ENCODE measurements at places on chromosomes 5 and 9.

- DNase-seq: no peak
These were observed 14.3 kb downstream of the GRIA1 start for GRCh38 chr5:153504726-153505125.

DNA sequence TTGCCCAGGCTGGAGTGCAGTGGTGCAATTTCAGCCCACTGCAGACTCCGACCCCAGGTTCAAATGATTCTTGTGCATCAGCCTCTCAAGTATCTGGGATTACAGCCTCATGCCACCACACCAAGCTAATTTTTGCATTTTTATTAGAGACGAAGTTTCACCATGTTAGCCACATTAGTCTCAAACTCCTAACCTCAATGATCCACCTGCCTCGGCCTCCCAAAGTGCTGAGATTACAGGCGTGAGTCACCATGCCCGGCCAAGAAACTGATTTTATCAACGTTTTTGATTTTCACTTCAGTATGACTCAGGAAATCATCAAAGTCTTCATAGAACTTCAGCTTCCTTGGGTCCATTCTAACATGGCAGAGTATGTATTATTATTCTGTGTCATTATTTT, 125.4 kb downstream of the GABRG2 start:
- no peak for DNase-seq

GRCh38 chr9:84170521-84171141, 169.9 kb downstream of the SLC28A3 start:
- peak; percentile 99 for DNase-seq

DNA sequence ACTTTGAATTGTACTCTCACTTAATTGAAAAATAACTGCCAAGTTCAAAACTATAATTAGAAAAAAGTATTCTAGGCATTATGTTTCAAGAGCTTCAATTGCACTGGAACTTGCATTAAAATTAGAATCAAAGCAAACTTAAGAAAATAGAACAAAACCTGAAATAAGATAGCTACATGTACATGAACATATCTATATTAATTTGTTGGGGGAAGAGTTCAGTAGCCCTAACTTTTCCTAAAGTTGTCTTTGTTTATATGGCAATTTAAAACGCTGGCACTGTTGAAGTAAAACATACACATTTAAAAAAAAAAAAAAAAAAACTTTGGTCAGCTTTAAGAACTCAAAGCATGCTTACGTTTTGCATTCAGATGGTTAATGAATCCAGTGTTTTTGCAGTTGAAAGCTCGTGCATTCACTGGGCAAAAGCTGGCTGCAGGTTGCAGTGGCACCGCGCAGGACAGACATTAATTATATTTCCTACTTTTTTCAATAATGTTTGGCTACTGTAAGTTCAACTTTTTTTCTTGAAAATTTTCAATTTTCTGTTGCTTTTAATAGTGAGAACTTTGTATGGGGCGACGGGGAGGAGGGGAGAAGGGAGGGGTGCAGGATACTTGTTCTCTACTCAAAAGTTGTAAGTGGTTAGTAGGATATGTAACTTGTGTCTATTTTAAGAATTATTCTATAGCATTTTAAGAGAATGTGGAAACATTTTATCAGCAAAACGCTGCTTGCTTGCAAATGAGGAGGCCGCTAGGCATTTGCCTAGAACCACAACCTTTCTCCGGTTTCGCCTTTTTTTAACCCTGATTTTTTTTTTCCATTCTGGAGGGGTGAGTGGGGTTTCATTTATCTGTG, 3.9 kb downstream of the NR2F1 start:
- no peak for DNase-seq

DNA sequence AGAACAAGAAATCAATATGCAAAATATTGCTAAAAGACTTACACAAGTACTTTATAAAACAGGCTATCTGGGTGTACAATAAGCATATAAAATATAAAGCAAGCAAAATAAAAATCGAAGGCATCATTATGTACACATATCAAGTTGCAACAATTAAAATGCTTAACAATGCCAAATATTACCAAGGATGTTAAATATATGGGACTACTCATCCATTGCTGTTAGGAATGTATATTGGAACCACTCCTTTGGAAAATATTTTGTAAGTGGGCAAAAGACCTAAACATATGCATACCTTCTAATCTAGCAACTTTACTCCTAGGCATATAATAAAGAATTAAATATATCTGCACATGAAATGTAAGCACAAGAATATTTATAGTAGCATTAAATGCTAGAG, 632.6 kb upstream of the COX7C start:
- no peak for DNase-seq

DNA sequence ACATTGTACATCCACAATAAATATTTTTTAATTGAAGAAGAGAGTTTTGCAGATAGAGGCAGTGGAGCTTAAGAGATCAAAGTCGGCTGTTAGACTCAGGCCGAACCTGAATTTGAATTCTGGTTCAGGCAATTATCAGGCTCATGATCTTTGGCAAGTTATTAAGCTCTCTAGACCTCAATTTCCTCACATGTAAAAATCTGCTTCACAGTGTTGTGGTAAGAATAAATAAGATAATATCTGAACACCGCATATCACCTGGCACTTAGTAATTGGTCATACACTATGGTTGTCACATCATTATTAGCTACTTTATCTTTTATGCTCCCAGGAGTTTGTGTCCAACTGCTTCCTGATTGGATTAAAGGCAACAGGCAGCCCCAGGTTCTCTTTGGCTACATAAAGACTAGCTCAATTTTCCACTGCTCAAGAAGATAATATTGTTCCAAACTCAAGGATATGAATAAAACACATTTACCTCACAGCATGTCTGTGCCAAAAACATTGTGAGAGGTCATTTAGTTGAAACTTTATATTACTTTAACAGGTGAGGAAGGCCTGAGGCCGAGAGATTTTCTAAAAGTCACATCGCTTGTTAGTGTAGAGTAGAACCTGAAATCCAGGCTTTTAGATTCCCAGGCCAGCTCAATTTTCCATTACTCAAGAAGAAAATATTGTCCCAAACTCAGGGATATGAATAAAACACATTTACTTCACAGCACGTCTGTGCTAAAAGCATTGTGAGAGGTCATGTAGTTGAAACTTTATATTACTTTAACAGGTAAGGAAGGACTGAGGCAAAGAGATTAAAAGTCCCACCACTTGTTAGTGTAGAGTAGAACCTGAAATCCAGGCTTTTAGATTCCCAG, 289.2 kb upstream of the PTGER4 start:
- no peak for DNase-seq

- DNase-seq: peak; percentile 6
These were observed 6.7 kb upstream of the C5orf63 start for GRCh38 chr5:127079994-127080491.

- DNase-seq: no peak
These were observed 6.4 kb upstream of the ANKRD31 start for GRCh38 chr5:75243100-75243499.

DNA sequence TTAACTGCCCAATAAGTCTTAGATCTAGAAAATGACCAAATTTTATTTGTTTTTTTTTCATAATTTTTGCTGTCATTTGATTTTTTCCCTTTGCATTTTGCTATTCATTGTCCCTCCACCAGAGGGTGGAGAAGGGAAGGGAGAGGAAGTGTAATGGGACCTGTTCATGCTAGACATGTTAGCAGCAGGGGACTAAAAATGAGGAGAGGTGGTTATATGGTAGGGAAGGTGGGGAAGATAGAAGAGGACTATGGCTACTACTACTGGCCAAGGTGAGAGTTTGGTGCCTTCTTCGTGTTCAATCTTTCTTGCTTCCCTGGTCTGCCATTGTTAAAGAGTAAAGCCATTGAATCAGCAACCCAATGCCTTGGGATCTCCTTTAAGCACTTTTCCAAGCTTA, 6.4 kb downstream of the GRIA1 start:
- DNase-seq: peak; percentile 50

DNA sequence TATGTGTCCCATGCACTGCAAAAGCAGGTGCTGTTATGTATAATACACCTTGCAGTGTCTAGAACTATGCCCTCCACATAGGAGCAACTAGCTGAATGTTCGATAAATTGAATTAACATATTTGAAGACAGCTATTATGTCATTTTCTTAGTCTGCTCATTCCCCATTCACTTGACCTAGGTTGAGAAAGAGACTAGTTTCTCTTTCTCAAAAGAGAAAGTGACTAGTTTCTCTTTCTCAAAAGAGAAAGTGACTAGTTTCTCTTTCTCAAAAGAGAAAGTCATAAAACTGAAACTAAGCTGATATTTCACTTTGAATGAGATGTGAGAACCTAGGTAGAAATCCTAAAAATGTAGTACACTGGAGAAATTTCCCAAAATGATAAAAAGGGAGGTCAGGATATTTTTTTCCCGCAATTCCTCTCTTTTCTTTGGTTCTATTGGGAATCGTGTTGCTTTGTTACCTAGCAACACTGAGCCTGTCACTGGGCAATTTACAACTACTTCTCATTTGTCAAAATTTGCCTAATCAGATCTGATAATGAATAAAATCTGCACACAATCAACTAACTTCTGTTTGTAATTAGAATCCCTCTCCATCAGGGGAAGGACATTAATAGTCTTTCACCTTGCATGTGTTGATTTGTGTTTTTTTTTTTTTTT, 132.0 kb upstream of the GRIA1 start:
- DNase-seq: no peak

GRCh38 chr5:55004729-55005128, 19.3 kb upstream of the GZMK start:
- DNase-seq: peak; percentile 63

GRCh38 chr5:147534172-147534951, 24.5 kb upstream of the DPYSL3 start:
- DNase-seq: peak; percentile 86

GRCh38 chr5:51829230-51829629, 446.0 kb downstream of the ISL1 start:
- DNase-seq: no peak

DNA sequence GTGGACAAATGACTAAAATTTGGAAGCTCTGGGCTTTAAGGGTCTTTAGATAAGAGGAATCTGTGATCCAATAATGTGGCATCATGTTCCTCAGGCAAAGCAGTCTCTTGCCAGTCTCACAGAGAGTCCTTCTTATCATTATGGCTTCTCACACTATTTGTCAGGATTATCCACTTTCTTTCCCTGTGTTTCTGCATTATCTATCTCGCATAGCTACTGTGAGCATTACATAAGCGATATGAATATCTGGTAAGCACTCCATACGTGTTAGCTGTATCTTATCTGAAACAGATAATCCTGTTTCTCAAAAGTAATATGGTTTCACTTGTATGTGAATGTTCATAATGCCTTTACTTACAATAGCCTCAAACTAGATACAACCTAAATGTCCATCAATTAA, 9.6 kb downstream of the MCC start:
- DNase-seq: no peak

GRCh38 chr5:120297616-120298015, 166.5 kb upstream of the PRR16 start:
- DNase-seq: peak; percentile 91

DNA sequence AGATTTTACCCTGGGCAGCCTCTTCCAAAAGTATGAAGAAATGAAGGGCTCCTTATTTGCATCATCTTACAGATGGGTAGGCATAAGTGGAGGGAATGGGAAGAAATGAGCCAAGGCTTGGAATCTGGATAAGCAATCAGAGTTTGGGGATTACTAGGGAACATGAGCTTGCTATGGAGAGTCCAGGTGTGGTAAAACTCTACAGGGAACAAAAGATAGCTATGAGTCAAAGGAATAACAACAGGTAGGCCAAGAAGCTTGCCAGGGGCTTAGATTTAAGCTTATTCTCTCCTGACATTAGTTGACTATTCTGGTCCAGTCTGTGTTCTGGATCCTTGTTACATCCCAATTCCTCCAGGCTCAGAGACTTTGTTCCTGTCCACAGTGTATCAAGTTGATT, 16.4 kb downstream of the RFK start:
- no peak for DNase-seq

DNA sequence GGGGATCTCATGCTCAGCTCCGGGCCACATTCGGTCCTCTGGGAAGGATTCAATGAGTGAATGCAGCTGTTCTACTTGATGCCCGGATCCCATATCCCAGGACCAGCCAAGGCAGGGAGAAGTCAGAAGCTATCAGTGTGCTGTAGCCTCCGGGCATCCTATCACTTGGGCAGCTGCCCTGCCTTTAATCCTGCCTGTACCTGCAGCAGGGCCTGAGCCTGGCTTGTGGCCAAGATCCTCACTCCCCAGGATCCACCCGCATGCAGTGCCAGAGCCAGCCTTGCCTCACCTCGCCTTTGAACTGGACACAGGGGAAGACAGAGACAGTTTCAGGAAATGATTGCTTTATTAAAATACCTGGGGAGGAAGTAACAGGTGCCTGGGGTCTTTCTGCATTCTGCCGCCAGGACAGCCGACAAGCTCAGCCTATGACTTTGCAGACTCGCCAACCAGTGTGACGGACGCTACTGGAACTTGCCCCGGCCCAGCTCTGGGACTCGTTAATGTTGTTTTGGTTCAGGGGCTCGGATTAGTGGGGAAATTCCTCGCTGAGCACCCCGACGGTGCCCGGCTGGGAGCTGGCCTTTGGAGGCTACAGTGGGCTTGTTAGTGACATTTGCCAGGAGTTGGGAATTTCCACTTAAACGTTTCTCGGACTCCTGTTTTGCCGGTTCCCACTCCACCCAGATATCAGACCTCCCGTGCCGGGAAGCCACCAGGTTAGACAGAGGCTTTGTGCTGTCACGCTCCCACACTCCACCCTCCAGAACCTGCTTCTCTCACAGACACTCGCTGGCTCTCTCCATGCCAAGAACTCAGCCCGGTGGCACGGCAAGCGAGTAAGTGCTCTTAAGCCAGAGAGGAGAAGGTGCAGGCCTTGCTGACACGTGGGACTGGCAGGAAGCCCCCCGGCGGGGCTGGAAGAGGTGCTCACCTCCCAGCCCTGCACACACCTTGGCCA, 721 bp downstream of the PTGES start:
- peak; percentile 30 for DNase-seq

DNA sequence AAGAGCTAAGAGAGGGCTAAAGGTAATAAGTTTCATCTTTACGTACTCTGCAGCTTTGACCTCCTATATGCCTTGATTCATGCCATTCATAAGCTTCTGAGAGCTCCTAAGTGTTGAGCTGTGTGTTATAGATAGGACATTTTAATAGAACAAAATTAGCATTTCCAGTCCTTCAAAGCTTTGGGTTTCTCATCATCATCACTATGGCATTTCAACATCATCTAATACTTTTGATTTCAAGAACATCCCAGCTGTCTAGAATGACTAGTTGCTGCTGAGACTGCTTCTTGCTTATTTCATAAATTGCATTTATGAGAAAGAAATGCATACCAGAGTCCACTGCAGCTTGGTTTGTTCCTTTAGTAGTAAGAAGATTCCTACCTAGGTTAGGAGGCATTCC, 201.7 kb downstream of the SGCD start:
- DNase-seq: peak; percentile 23

DNA sequence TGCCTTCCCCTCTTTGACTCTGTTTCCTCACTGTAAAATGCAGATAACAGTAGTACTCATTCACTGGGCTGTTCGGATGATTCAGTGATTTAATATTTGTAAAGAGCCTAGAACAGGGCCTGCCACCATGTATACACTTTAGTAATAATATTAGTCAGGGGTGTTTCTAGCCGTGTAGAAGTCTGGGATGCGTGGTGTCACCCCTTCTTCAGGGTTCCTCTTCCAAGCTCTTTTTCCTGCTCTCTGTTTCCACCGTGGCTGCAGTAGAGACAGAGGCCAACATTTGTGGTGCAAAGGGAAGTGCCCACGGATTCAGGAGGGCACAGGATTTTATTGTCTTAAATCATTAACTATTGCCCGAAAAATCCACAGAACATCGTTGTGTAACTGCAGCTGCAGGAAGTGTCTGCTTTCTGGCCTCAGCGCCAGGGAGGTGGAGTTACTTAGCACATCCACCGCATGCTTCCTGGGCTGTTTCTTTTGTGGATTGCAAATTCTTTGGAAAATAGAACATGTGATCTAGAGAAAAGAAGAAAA, 61.7 kb downstream of the TRIO start:
- peak; percentile 87 for DNase-seq

- DNase-seq: no peak
These were observed 1.0 kb upstream of the EDIL3 start for GRCh38 chr5:84385705-84386104.

GRCh38 chr5:135235551-135236227, 163.3 kb downstream of the MACROH2A1 start:
- DNase-seq: no peak

Measured in AG10803 (cell line).